ENCODE measurements at places on chromosomes 6 and 20.

GRCh38 chr6:124963831-124964763, 1.9 kb downstream of the RNF217 start:
- DNase-seq = peak; percentile 63

GRCh38 chr6:93040375-93040774, 379.0 kb downstream of the EPHA7 start:
- peak; percentile 29 for DNase-seq

DNA sequence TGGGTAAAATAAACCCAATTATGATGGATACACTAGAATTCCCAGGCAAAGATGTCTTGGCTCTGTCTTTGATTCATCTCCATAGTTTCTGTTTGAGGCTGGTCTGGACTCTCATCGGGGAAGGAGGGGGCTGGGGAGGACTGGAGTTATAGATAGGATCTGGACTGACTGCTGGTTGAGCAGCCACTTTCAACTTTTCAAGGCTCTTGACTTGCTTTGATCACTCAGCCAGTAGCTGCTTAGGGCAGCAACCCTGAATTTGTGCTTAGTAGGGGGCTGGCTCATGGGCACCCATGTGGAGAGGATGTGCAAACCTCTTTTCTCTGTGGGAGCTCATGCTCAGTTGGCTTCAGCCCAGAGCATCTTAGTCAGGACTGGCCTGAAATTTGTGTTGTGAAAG, 114.0 kb upstream of the NEDD9 start:
- peak; percentile 40 for DNase-seq

DNA sequence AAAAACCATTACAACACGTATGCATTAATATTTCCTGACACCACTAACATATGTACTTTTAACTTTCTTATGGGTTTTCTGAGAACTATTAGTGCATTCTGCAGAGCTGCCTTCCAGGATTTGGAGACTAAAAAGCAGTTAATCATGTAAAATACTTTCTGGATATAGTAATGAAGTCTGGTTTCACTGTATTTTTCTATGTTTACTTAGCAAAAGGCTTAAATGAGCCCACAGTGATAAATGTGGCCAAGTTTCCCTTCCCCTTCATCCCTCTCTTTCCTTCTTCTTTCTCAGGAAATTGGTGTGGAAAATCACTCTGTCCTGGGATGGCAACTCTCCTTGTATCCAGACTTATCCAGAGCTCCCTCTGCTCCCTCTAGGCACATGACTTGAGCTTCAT, 29.7 kb upstream of the ENPP1 start:
- no peak for DNase-seq

DNA sequence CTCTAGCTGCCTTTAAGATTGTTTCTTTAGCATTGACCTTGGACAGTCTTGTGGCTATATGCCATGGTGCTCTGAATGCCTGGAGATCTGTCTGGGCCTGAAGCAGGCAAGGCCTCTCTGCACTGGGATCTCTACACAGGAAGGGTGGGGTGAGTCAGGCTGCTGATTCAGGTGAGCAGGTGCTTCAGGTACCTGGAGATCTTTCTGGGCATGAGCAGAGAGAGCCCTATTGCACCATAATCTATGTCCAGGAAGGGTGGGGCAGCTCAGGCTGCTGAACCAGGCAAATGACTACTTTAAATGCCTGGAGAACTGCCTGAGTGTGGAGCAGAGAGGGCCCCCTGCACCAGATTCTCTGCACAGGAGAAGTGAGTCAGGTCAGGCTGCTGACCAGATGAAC, 94.5 kb downstream of the TPBG start:
- peak; percentile 3 for DNase-seq

GRCh38 chr6:56572788-56573471, 69.8 kb downstream of the DST start:
- no peak for DNase-seq

GRCh38 chr6:134517145-134517658, 199.3 kb upstream of the SGK1 start:
- peak; percentile 88 for DNase-seq

- peak; percentile 49 for DNase-seq
Observed at GRCh38 chr6:156977527-156978291, 200.5 kb downstream of the ARID1B start.

- DNase-seq = peak; percentile 73
Observed at GRCh38 chr6:42451333-42452170, at the start of gene TRERF1. TRERF1 (minus strand) TSS chr6:42451926; CDS start chr6:42269590, 182,336 bp downstream.

GRCh38 chr20:17952692-17953684, 15.6 kb downstream of the SNX5 start:
- DNase-seq = no peak

DNA sequence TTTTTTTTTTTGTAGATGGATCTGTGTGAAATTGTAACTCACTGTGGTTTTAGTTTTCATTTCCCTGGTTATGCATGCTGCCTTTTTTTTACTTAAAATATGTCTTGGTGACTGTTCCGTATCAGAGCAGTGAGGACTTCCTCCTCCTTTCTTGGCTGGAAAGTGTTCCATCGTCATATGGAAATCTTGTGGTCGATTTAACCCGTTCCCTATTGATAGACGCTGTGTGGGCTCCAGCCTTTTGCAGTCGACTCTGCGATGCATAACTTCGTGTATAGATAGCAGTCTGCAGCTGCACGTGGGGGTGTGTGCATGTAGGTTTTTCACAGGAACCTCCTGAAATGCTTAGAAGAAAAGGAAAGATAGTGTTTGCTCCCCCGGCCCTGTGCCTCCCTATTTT, 28.1 kb upstream of the PNPLA1 start:
- no peak for DNase-seq

DNA sequence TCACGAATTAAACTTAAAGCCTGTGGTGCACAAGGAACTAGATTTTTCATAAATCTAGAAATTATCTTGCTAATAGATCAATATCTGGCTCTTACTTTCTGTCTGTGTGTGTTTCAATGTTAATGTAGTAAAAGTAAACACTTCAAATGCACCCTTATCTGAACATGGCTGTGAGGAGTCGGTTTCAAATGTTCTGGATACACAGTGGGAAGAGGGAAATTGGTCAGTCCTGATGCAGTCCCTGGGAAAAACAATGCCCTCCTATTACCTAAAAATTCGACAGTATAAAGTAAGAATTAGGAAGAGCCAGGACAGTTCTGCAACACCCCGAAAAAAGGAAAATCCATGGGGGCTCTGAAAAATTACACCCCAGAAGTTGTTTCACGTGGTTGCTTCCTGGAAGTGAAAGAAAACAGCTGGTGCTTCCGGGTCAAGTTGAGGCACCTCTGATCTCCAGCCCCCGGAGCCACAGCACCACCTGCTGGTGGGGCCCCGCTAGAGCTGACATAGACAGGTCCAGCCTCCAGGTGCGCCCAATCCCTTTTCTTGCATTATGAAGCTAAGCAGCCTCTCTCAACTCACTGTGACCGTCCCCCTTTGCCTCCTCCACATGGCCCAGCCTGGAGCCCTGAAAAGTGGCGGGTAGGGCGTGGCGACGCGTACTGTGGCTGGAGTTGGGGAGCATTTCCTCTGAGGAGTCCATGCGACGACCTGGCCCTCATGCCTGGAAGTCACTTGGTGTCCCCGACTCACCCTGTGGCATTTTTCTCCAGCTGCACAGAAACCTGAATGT, 8.3 kb downstream of the SEMG2 start:
- no peak for DNase-seq

- no peak for DNase-seq
Observed at GRCh38 chr6:168999392-168999791, 254.3 kb downstream of the THBS2 start.

GRCh38 chr6:49787176-49787575, at the start of gene PGK2:
PGK2 (minus strand) TSS chr6:49787285; CDS start chr6:49787187, 98 bp downstream.
- DNase-seq = no peak

DNA sequence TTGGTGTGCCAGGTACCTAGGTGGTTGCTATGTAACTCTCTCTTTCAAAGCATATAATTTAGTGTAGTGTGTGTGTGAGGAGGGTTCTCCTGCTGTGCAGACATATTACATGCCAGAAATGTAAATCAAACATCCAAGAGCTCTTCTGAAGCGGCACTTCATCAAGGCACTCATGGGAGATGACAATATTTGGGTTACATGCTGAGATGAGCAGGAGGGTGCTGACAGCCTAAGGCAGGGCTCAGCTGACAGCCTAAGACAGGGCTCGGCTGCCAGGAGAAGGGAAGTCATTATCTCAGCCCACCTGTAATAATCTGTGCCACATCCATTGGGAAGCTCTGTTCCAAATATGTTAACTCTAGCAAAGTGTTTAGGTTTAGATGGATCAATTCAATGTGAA, 39.1 kb downstream of the ADGRF5 start:
- no peak for DNase-seq
